Activated CD4-positive, alpha-beta T cell treated with anti-CD3 and anti-CD28 coated beads, Interleukin-2, amount 10 ng/mL, durations not matched to agents 7 days and 5 days (primary cell): ENCODE measurements at places on chromosomes 1 and 21. TPM values are rescaled to one million over a fixed set of nuclear protein-coding genes. Genes with fewer than 3 reads are reported as not detected.

GRCh38 chr1:44572572-44572879 lies 101.8 kb downstream of the TMEM53 start:
- no peak overlapping the region for H3K4me3 ChIP-seq
- H3K36me3 ChIP-seq = no peaks in the 10 kb centered on the region
- DNase-seq = no peak
- no peaks in the 10 kb centered on the region for H3K4me1 ChIP-seq

GRCh38 chr1:189619682-189620332 lies 857.9 kb downstream of the BRINP3 start:
- H3K4me1 ChIP-seq = no peaks in the 10 kb centered on the region
- no peak overlapping the region for H3K4me3 ChIP-seq
- H3K27ac ChIP-seq = no peak overlapping the region
- no peaks in the 10 kb centered on the region for H3K36me3 ChIP-seq
- DNase-seq = no peak

Gene CELA3A
- total RNA-seq = not detected

Gene GUCA2A
- not detected for total RNA-seq

Gene NUF2
- total RNA-seq = 54.2 TPM

Gene CORT
- total RNA-seq = not detected
